Stimulated activated CD8-positive, alpha-beta memory T cell treated with anti-CD3 and anti-CD28 coated beads, Interleukin-12 subunit alpha, Interleukin-12 subunit beta, amount 100 ng/mL, for 4 hours (primary cell): ENCODE measurements at places on chromosomes 16 and 17.

GRCh38 chr16:78303946-78304345 is 204.5 kb downstream of the WWOX start:
- DNase-seq: no peak

DNA sequence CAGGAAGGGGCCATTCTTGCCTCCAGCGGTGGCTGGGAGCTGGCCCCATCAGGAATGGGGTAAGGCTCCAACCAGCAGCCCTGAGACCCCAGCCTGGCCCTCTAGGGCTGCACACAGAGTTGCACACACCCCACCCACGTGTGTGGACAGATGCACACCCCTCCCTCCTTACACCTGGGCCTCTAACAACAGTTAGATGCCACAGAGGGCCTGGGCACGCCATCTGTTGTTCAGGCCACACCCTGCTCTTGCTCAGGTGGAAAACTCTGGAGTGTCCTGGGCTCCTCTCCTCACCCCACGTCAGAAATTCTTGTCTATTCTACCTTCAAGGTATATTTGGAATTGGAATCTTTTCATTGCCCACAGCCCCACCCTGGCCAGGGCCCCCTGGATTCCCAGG is 13.3 kb upstream of the RAI1 start:
- DNase-seq: no peak

DNA sequence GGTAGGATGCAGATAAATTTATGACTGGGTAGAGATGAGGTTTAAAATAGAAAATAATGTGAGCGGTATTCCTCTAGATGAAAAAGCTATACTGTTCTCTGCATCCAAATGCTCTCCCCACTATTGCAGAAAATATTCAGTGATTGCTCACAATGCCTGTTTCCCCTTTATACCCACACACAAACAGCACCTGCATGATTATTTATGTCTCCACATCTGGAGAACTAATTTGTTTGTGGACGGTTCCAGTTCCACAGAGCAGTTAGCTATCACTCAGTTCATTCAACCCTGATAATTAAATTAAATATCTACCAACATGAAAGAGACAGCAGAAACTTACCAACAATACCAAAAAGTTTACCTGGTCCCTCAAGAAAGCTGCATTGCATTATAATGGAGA is 800.0 kb downstream of the CDH11 start:
- no peak for DNase-seq

GRCh38 chr16:9099131-9099625 is 7.7 kb downstream of the HAPSTR1 start:
- DNase-seq: no peak

DNA sequence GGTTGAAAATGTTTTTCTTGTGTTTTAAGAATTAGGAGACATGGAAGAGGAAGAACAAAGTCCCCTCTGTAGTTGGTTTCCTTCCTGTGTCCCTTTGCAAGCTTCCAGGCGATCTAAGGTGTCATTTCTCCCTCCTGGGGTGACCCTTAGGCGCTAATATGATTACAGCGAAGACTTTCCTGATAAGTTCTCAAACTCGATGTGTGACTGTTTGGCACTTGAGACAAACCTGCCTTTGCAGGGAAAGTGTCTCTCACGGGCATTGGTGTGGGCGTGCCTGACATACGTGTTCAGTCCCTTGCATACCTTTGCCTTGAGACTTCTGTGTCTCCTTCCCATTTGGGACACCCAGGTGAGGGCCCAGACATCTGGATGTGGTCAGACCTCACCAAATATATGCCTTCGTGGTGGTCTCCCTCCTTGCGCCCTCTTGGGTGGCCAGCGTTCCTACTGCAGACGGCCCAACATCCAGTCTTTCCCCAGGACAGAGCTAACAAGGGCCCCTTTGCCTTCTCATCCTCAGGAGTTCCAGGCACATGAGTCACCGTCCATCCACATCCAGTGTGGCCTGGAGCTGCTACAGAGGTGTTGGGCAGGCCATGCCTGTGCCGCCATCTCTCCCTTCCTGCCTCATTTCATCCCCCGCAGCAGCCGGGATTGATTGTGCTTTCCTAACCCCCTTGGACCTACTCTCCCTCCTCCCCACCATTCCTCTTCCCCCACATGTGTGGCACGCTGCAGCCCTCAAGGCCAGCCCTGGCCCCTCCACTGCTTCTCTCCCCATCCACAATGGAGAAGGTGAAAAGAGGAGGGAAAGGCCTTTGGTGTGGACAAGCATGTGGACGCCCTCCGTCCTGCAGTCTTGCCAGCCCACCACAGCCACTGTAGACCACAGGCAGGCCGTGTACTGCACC is 3.1 kb upstream of the JPT2 start:
- no peak for DNase-seq

DNA sequence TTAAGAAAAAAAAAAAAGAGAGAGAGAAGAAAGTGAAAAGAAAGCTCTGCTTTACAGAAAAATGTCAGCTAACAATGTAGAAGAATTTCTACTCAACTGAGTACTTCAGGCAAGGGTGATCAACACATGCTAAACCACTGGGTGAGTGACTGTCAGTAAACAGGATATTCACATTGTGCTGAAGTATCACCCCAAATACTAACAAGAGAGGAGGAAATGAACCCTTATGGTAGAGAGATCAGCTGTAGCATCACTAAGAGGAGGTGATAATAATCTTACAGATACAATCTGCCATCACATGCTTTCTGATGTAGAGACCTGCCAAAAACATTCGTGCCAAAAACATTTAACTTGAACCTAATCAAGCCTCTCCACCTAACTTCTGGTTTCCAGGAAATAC is 30.7 kb upstream of the ICAM2 start:
- no peak for DNase-seq

DNA sequence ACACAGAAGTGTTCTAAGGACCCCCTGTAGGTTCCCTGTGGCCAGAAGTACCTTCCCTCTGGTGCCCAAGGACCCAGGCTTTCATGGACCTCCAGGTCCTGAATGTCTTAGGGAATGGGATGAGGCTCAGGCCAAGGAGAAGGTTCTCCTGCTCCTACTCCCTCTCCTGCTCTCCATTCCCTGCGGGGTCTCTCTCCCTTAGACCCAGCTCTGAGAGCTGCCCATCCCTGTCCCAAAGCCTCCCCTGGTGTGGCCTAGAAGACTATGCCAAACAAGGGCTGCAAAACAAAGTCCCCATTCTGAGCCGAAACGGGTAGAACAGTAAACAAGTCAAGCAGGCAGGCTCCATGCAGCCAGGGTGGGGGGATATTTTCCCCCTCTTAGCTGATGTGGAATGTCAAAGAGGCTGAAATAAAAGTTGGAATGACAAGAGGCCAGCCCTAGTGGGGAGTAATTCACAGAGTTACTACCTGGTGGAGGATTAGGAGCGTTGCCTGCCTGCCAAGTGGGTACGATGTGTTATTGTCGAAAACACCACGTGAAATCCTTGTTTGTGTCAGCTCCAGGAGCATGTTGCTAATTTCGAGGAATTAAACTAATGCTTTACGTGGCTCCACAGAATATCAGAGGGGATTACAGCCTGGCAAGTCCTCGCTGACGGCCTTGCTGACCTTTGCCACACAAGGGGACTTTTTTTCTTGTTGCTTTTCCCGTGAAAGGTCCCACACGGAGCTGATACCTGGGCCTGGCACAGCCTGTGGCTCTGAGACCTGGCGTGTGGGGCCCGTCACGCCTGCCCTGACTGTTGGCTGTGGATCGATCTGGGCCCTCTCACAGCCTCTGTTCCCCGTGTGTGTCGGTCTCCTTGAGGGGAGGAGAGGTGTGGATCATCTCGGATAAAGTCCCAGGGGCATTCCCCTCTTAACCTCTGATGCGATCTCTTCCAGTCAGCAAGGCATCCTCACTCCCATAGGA is 2.9 kb downstream of the WFIKKN2 start:
- DNase-seq: no peak

DNA sequence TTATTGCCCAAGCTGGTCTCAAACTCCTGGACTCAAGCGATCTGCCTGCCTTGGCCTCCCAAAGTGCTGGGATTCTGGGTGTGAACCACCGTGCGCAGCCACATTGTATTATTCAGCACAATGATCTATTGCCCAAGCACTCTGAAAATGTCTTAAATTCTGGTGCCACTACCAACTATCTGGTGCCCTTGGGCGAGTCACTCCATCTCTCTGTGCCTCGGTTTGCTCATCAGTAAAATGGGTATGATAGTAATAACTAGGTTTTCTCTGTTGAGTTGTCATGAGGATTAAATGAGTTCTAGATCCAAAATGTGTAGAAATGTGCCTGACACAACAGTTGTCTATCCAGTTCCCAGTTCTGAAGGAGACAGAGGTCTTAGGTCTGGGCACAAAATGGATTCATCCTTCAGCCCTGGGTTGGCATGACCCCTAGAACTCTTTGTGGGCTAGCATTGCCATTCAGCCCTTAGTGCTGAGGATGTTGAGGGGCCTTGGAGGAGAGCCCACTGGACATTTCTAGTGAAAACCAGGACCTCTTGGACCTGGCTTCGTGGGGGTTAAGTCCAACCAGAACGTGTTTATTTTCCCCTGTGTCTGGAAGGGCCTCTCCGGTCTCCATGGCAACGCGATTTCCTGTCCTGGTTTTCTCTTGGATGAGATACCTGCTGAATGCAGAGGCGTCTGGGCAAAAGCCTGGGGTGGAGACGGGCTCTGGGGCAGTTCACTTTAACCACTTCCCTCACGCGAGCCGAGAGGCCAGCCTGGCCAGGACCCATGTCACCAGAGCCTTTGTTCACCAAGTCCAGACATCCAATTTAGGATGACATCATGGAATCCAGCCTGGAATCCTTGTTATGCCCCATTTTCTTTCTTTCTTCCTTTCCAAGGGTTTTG is 43.7 kb upstream of the TNRC6A start:
- DNase-seq: no peak

DNA sequence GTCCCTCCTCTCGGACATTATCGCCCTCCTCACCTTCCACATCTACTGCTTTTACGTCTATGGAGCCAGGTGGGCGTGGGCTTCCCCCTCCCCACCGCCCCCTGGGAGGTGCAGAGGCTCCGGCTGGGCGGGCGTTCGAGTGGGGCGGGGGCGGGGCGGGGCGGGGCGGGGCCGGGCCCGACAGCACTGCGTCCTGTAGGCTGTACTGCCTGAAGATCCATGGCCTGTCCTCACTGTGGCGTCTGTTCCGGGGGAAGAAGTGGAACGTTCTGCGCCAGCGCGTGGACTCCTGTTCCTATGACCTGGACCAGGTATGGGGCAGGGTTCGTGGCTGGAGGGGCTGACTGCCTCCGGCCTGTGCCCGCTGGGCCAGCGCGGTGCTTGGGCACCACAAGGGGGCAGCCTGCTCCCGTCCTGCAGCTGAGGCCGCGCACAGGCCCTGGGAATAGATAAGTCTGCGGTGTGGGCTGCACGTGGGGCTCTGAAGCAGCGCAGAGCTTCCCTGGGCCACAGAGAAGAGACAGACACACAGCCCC is 9.2 kb downstream of the PIGQ start:
- no peak for DNase-seq

DNA sequence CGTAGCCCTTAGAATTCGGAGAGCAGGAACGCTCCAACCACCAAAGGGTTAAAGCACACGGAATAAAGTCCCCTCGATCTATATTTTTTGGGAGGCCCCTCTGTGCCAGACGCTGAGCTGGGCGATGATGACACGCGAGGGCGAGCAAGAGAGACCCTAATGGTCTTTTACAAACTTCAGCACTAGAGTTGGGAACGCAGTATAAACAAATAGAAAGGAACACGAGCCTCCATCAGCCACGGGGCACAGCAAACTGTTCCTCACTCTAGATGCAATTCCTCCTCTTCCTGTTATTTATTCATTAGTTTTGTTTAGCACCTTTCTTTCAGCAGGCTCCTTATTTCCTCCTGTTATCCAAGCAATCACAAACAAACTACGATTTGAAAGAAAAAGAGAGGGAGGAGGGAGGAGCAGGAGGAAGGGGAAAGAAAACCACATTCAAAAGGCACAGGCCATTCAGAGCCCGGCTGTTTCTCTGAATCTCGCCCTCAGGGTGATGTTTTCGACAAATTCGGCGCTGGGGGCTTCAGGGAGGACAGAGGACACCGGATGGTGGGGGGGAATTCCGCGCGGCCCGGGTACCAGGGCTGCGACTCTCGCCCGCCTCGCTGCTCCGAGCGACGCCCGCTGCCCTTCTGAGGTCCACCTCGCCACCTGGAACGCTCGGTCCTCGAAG is 1.6 kb downstream of the TOX3 start:
- DNase-seq: no peak

DNA sequence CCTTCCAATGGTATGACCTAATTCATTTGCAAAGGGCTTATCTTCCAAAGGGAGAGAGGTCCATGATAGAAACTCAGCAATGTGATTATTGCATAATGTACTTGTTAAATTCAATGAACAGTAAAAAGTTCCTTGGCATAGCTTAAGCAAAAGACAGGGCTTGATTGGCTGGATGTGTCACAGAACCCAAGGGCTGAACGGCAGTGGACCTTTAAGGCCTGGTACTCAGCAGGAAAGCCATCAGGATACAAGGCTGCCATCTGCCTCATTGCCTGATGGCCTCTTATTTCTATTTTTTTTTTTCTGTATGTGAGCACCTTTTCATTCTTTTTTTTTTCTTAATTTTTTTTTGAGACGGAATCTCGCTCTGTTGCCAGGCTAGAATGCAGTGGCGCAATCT is 208.9 kb upstream of the WSCD1 start:
- DNase-seq: no peak

DNA sequence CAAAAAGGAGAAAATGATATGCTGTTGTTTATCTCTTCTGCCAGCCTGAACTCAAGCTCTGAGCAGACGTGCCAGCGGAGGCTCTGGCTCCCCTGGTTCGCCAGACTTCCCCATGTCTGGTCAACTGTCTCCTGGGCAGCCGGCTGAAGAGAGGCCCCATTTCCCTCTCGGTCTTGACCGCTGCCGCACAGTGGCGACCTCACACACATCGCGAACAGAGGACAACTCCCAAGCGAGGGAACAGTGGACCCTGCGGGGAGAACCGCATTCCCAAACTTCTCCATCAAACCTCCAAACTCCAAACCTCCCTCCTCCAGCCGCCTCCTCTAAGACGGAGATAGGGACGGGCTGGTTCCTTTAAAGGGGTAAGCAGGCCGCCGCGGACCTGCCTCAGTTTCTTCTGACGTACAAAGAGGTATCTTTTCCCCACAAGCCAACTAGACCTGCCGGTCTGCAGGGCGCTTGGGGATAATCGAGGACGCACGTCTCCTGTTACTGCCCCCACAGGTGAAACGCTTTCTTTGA is 24.9 kb upstream of the RFFL start:
- DNase-seq: peak; percentile 13

DNA sequence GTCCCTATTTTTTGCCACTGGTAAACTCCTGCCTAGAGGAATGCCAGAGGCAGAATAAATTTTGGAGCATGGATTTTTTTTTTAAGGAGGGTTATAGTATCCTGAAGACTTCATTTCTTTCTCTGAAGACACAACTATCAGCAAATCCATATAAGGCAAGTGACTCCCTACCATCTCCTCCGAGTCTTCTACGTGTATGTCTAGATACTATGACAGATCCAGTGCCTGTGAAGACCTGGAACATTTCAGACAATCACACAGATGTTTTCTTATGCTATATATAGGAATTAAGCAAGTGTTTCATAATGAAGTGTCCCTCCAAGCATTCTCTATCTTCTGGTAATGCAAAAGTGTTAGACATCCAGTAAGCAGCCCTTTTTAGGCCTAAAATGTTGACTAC is 255.5 kb upstream of the TBX2 start:
- DNase-seq: no peak

DNA sequence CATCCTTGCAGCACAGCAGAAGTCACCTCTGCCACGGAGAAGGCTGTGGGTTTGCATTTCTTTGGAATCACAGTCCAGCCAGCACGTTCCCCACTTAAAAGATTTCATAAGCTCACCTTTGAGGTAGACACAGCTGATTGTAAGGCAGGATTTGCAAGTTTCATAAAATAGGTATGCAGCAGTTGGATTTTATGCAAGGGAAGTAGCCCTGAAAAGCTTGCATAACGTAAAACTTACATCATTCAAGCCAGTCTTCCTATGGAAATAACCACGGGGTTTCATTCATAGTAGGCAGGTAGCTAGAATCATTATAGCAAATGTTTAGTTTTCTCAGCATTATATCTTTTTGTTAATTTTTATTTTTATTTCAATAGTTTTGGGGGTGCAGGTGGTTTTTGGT is 49.8 kb upstream of the ARHGAP44 start:
- DNase-seq: no peak
